ENCODE measurements at places on chromosomes 6 and 20.

GRCh38 chr20:43789593-43789992 is 62.8 kb upstream of the GTSF1L start:
- DNase-seq = no peak

DNA sequence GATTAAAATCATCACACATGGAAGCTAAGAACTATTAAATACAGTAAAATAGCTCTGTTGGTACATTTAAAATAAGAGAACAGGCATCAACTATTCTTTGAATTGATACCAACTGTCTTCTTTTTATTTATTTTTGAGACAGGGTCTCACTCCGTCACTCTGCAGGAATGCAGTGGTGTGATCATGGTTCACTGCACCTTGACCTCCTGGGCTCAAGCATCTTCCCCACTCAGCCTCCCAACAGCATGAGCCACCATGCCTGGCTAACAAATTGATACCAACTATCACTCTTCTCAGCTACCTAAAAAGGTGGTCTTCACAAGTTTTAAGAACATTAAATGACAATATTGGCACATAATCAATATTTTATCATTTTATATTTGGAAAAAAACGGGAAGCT is 7.8 kb upstream of the PNISR start:
- no peak for DNase-seq

GRCh38 chr6:71287038-71287437 is 1.6 kb upstream of the OGFRL1 start:
- DNase-seq = peak; percentile 11

- DNase-seq = no peak
These were observed 241.9 kb upstream of the STXBP5 start for GRCh38 chr6:146962329-146962728.

DNA sequence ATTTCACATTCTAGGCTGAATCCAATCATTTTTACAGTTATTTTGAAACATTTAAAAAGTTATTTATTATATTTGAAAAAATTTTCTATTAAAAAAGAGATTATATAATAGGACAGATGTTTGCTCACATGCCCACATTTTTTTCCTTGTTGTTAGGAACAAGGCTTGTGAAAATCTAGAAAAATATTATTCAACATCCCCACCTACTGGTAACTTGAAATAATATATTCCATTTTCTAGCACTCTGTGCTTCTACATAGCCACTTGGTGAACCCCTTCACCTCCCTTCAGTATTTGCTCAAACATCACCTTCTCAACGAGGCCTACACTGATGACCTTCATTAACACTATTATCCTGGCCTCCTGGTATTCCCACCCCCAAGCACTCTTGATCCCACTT is 18.3 kb upstream of the GPRC6A start:
- no peak for DNase-seq

DNA sequence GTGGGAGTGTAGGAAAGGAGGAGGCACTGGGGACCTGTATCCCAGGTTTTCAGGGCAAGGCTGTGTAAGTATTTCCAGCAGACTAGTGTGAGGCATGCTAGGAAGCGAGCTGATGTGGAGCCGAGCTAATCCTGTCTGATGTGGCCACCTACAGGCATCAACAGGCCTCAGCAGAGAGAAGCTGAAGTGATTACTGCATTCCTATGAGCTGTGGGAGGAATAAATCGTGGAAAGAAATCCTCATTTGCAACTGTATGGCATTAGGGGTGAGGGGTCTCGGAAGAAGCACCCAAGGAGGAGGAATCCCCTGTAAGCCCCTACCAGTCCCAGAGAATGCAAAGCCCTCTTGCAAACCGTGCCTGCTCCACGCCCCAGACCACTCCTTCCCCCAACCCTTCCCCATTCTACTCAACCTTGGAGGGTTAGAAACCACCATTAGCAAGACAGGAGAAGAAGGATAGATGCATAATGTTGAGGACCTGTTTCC is 41.6 kb downstream of the C6orf15 start:
- peak; percentile 65 for DNase-seq

DNA sequence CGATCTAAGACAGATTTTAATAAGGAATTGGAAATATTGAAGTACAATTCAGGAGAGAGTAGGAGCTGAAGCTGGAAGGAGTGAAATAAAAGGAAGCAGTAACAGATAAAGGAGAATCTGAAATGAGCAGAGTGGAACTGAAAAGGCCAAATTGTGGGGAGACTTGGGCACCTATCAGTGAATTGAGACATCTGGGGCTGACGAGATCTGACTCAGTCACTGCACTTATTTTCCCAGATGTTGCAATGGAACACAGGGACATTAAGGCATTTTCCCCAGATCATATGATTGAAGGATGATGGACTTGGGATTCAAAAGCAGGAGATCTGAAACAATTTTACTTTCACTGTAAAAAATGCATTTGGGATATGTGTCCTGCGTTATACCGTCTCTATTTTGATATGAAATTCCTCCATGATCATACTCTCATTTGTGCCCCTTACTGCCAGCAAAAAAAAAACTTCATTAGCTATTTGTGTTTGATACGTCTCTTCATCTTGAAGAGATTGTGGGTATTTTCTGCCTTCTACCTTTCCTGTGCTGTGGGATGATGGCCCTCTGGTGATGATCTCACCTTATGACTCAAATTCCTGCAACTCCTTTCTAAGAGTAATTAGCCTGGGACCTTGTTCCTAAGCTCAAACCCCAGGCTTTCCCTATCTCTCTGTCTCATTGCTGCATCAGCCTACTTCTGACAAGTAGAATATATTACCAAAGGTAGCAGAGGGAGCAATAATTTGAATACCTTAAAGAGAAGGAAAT is 278.5 kb upstream of the MAN1A1 start:
- DNase-seq = no peak

DNA sequence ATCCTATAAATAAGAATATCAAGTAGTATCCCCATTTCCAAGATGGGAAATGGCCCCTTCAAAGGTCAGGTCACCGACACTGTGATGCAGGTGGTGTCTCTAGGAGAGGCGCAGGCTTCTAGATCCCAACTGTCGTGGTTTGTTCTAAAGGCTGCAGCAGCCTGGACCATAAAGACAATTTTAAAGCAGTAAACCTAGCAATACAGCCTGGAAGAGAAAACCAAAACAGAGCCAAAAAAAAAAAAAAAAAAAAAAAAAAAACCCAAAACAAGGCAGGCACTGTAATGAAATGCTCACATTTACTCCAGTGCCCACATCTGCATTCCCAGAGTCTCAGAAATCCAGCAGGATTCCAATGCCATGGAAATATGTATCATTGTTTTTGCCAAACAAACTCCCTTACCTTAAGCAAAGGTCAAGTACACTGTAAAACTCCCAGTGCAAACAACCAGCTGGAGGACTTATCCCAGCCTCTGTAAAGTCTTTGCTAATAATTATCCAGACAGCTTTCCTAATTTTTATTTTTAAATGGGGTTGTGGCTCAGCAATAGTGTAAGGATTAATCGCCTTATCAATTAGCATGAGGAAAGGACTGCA is 98.2 kb downstream of the PSMG4 start:
- no peak for DNase-seq

DNA sequence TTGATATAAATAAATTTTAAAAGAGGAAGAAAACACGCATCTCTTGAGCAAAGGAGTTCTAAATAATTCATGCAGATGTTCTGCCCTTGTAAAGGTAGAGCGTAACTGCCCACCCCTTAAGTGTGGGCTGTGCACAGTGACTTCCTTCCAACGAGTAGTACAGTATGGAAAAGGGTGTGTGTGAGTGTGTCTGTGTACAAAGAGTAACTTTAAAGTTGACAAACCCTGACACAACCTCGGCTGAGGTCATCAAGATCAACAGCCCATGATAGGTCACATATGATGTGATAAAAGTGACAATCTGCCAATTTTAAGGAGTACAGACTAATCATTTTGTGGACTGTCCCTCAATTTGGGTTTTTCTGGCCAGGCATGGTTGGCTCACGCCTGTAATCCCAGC is 225.7 kb downstream of the ATXN1 start:
- no peak for DNase-seq

GRCh38 chr6:161547617-161548016 is 273.8 kb upstream of the AGPAT4 start:
- no peak for DNase-seq

GRCh38 chr20:37502654-37503053 is 18.4 kb upstream of the NNAT start:
- DNase-seq = no peak

GRCh38 chr20:33842346-33842745 is 31.2 kb downstream of the CHMP4B start:
- DNase-seq = no peak

- no peak for DNase-seq
These were observed 118.0 kb upstream of the PRND start for GRCh38 chr20:4603724-4604123.

DNA sequence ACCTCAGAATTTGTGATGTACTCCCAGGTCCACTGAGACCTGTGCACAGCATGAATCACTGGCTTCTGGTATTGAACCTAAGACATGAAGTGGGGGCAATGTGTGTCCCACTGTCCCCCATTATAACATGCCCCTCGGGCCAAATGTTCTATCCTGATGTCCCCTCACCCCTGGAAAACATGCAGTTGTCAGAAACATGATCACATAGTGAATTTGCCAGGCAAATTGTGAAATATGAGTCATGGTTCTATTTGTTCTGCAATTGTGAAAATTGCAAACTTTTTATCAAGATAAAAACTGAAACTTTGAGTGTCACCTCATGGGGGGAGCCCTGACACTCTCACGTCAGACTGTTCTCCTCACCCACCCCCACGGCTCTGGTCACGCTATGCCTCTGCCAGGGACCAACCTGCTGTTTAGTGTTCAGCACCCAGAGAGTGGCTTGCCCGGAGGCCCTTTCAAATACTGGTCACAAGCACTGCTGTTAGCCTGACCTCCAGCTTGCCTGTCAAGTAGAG is 305.3 kb downstream of the CLIC5 start:
- no peak for DNase-seq

DNA sequence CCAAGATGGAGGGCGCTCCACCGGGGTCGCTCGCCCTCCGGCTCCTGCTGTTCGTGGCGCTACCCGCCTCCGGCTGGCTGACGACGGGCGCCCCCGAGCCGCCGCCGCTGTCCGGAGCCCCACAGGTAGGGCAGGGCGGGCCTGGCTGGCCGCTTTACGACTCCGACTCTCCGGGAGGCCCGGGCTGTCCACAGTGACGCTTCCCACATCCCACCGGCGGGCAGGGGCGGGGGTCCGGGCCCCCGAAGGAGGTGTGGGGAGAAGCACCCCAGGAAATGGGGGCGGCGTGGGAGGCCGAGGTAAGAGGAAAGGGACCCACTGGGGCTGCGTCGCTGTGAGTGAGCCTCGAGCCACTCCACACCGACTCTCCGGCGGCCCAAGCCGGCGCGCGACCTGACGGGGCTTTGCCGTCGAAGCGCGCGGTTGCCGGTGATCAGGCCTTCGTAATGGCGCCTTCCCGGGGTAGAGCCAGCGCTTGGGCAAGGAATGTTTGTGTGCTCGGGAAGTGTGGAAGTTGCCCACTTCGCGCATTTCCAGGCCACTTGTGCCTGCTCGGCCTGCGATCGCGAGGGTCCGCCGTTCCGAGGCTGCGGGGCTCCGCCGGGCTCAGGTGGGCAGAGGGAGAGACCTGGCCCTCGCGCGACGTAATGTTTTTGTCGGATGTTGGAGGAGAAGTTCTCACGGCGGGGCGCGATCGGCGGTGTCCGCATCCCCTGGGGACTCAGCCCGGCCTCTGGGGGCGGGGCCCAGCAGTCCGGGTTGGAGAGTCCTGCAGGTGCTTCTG is 427 bp downstream of the GINM1 start:
- DNase-seq = peak; percentile 48

DNA sequence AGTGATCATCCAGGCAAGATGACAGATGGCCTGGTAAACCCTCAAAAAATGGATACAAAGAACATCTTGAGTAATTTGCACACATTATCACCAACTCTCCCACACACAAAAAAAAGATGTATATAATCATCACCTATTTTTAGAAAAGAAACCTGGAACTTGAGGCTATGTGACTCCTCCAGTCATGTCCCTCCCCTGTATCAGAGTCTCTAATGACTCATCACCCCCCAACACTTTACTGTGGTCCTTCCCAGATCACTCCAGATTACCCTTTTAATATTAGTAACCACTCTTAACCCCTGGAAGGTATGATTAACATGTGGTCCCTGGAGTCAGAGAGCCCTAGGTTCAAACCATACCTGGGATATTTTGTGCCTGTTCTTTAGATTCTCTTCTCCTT is 144.8 kb downstream of the ZNF217 start:
- no peak for DNase-seq
